Sigmoid colon (tissue), 7 donors: ENCODE measurements at places on chromosomes 5 and 9. TPM values are rescaled to one million over a fixed set of nuclear protein-coding genes. Genes with fewer than 3 reads are reported as not detected.

Gene C8G
- not detected for total RNA-seq

Gene FOXD4L6
- total RNA-seq, result not detected

Gene TPRN
- 3.3 TPM for total RNA-seq

Gene PCDHGA10
- total RNA-seq, result 6.1 TPM

Gene ANKRD31
- 0.28 TPM for total RNA-seq

Gene CYLC2
- total RNA-seq, result not detected

Gene PCDHGB3
- 16.1 TPM for total RNA-seq
